Lower lobe of right lung (tissue), 2 donors: ENCODE measurements at places on chromosomes 7 and 10. TPM values are rescaled to one million over a fixed set of nuclear protein-coding genes. Genes with fewer than 3 reads are reported as not detected.

GRCh38 chr7:4689668-4690067 lies 7.6 kb downstream of the FOXK1 start:
- H3K27ac ChIP-seq: no peak overlapping the region
- no peak for DNase-seq
- H3K36me3 ChIP-seq: no peaks in the 10 kb centered on the region
- peaks cover 70% of the 10 kb centered on the region for H3K4me1 ChIP-seq
- H3K4me3 ChIP-seq: no peak overlapping the region

DNA sequence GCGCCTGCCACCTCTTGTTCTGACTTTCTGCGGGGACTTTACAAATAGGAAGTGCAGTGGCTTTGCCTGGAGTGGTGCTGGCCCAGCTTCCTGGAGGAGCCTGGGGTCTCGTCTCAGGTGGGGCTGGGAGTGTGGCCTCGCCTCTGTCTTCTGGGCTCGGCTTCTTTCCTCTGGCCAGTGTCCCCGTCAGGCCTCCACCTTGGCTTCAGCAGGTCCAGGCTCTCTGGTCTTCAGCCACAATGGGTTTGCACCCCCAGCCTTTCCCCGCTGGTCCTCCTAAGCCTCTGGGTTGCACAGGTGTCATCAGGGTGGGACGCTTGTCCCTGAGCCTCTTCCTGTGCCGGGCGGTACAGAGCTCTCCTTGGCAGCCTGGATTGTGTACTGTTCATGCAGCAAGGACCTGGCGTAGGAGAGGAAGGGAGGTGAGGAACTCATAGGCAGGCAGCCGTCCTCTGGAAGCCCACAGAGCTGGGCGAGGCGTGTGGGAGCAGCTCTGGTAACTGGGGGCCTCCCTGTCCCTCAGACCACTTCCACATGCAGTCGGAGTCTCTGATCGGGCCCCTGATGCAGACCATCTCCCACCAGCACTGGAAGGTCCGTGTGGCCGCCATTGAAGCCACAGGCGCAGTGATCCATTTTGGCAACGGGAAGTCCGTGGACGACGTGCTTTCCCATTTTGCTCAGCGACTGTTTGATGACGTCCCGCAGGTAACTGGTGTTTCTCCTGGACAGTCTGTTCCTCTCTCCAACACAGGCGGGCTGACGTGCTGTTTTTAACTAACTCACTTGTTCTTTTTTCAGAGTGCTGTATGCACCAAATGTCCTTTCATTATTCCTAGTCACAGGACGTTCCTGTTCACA lies 2.3 kb upstream of the PRKAR1B start:
- no peaks in the 10 kb centered on the region for H3K27me3 ChIP-seq
- peaks cover 21% of the 10 kb centered on the region for H3K4me1 ChIP-seq
- DNase-seq: peak; percentile 33
- H3K27ac ChIP-seq: no peak overlapping the region
- no peak overlapping the region for H3K4me3 ChIP-seq

DNA sequence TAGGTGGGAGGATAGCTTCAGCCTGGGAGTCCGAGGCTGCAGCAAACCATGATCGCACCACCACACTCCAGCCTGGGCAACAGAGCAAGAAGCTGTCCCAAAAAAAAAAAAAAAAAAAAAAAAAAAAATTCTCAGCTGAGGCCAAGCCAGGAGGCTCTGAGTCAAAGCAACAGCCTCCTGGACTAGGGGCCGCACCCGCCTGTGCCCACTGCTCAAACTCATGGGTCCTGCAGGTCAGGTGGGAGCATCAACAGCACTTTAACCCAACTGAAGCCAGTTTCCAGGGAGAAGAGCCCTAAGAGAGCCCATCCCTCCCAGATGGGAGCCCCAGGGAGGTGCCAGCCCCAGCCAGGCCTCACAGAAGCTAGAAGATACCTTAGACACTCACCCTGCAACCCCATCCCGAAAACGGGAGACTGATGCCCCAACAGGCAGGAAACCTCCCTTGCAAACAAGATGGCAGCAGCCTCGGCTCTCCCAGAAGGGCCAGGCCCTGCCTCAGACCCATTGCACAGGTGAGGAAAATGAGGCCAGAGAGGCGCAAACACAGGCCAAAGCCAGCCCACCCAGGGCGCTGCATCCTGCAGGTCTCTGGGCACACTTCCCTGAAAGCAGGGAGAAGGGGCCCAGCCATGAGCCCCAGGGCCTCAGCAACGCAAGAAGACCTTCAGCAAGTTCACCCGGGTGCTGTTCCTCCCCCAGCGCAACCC lies 11.0 kb downstream of the PDGFA start:
- H3K27me3 ChIP-seq: no peaks in the 10 kb centered on the region
- peaks cover 27% of the 10 kb centered on the region for H3K36me3 ChIP-seq
- peaks cover 31% of the 10 kb centered on the region for H3K4me1 ChIP-seq
- H3K4me3 ChIP-seq: no peak overlapping the region

DNA sequence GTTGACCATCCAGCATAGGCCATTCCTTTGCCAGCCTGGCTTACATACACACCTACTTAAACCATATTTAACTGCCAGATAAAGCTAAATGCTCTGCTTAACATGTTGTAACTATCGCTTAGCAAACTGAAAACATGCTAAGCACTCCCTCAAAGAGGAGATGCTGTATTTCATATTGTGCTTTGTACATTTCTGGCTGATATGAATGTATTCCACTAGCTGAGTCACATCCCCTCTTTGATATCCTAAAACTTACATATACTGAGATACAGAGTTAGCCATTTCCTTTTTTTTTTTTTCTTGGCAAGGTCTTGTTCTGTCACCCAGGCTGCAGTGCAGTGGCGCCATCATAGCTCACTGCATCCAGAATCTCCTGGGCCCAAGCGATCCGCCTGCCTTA lies 99.4 kb downstream of the TPST1 start:
- H3K4me1 ChIP-seq: peaks cover 28% of the 10 kb centered on the region
- no peaks in the 10 kb centered on the region for H3K36me3 ChIP-seq
- H3K27me3 ChIP-seq: no peaks in the 10 kb centered on the region
- H3K27ac ChIP-seq: no peak overlapping the region

DNA sequence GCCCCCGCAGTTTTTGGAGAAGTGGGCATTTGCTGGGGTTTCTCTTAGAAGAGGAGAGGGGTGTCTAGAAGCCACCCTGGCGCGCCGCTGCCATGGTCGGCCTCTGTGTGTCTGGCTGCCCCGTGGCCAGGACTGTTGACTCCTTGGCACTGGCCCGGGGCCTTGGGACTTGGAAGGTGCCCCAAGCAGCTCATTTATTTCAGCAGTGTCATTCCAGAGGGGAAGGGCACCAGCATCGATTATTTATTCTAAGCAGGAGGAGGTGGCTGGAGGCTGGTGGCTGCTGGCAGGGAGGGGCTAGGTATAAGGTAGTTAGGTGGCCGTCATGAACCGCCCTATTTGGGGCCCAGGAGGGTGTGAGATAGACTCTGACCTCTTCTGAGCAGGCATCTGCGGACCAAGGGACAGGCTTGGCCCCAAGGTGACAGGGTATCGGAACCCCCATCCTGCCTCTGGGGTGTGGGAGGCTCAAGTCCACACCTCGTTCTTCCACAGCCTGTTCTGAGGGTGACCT lies 1.6 kb downstream of the GTF2IRD1 start:
- no peak for DNase-seq
- H3K27me3 ChIP-seq: no peaks in the 10 kb centered on the region
- H3K4me3 ChIP-seq: peak overlapping the region; percentile 72

DNA sequence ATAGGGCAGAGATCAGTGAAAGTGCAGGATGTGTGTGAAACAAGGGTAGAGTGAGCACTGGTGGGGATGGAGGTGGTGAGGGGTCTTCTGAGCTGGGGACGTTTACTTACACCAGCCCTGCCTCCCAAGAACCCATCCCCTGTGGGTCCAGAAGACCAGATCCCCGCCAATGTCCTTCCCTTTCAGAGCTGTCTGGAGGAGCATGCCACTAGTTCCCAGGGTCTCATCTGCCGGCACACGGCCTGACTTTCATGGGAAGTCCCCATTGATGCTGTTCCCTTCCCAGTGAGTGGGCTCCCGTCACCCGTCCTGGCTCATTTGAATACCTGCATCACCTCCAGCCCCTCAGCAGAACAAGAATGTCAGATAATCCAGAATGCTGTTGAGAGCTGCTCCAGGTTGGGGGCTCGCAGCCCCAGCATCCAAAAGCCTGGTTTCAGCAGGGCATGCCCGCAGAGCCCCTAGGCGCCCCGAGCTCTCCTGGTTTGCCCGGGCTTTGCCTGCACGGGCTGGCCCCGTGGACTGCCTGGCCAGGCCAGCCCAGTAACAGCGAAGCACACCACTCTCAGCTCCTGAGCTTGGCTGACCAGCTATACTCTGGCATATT lies 246.7 kb downstream of the MGMT start:
- H3K4me1 ChIP-seq: peaks cover under 1% of the 10 kb centered on the region
- H3K36me3 ChIP-seq: peaks cover 7% of the 10 kb centered on the region
- no peaks in the 10 kb centered on the region for H3K27me3 ChIP-seq
- H3K27ac ChIP-seq: no peak overlapping the region
- no peak overlapping the region for H3K4me3 ChIP-seq
- DNase-seq: no peak

DNA sequence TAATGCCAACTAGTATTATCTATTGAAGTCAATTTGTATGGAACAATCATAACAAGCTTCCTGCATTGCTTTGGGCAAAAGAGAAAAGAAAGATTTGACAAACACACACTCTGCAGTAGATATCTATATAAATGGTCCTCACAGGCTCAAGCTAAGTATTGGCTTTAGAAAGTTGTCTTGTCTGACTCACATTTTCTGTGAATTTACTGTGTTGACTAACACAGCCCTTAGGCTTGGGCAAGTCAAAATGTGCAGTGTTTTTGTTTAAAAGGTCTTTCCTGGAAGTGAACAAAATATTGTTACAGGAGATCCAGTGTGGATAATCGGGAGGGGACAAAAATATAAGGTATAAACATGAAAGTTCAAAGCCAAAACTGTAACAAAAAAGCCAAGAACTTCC lies 194.4 kb downstream of the RELN start:
- no peak overlapping the region for H3K4me3 ChIP-seq
- no peak for DNase-seq
- no peak overlapping the region for H3K27ac ChIP-seq
- no peaks in the 10 kb centered on the region for H3K27me3 ChIP-seq
- H3K36me3 ChIP-seq: no peaks in the 10 kb centered on the region

GRCh38 chr10:121988361-121989324 lies at the start of gene TACC2:
Gene TACC2, plus strand, starts transcription at chr10:121989163. Its CDS starts 32,819 bp downstream, at chr10:122021982.
- no peaks in the 10 kb centered on the region for H3K36me3 ChIP-seq
- peak within 1 kb of the TSS; percentile 61 for H3K27ac ChIP-seq
- H3K27me3 ChIP-seq: no peaks in the 10 kb centered on the region
- DNase-seq: peak; percentile 60

Gene PHKG1
- total RNA-seq: 1.1 TPM

Gene MOSPD3
- total RNA-seq: 19.5 TPM

DNA sequence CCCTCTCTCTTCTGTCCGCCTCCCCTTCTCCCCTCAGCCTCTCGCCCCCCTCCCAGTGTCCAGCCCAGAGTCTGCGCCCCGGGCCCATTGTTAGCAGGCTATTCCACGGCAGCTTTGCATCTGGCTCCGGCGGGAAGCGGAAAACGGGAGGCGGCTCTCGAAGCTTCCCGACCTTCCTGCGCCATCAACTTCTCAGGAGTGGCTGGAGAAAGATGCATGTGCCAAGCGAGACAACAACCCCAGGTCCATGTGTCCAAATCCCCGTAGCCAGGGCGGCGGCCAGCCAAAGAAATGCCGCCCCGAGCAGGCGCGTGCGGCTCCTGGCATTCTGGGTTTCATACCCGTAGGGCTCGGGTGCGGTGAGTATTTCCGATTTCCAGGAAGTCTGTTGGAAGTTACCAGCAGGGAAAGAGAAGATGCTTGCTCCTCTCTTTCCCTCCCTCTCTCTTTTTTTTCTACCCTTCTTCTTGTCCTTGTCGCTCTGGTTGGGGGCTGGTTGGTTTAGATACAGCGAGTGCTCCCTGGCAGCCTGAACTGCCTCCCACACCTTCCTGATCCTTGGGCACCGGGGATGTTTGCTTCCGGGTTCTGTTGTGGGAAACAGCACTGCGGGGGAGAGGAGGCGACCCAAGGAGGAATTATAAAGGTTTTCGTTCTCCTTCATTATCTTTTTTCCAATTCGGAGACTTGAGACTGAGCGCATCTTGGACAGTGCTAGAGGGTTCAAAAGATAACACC lies 1.2 kb upstream of the HOXA2 start:
- H3K4me3 ChIP-seq: peak overlapping the region; percentile 58
- peaks cover 44% of the 10 kb centered on the region for H3K4me1 ChIP-seq
- DNase-seq: no peak
- H3K36me3 ChIP-seq: peaks cover 18% of the 10 kb centered on the region
- H3K27me3 ChIP-seq: peaks cover 66% of the 10 kb centered on the region
